Endothelial cell of umbilical vein (primary cell): ENCODE measurements at places on chromosomes 7 and 10. TPM values are rescaled to one million over a fixed set of nuclear protein-coding genes. Genes with fewer than 3 reads are reported as not detected.

- DNase-seq, result no peak
- H3K27me3 ChIP-seq, result no peaks in the 10 kb centered on the region
- H3K4me1 ChIP-seq, result peaks cover 39% of the 10 kb centered on the region
- no peaks in the 10 kb centered on the region for H3K36me3 ChIP-seq
Measured at GRCh38 chr10:35413985-35414861, 77.9 kb downstream of the CCNY start.

TRPV5 gene
- not detected in 2 replicates for total RNA-seq

ZNF503 gene
- 2.2 and 2.7 TPM in 2 replicates for total RNA-seq

GRCh38 chr10:114762811-114763210, 58.8 kb upstream of the FHIP2A start:
- peaks cover 4% of the 10 kb centered on the region for H3K27me3 ChIP-seq
- peaks cover 9% of the 10 kb centered on the region for H3K4me1 ChIP-seq
- no peak overlapping the region for H3K27ac ChIP-seq
- H3K36me3 ChIP-seq, result no peaks in the 10 kb centered on the region

DNA sequence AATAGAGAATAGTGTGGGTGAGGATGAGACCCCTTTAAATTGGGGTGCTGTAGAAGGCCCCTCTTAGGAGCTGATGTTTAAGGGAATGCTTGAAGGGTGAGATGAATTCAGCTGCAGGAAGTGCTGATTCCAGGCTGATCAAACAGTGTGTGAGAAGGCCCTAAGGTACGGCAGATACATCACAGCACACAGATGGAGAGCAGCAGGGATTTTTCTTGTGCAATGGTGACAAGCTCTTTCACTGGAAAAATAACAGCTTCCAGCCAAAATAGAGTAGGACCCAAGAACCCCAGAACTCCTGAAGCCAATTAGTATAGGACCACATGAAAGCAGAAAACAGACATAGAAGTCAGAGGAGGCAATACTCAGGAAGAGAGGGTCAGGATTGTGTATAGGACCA, 296.9 kb downstream of the ADRA2A start:
- no peaks in the 10 kb centered on the region for H3K4me1 ChIP-seq
- H3K4me3 ChIP-seq, result no peak overlapping the region
- H3K36me3 ChIP-seq, result no peaks in the 10 kb centered on the region
- H3K27me3 ChIP-seq, result no peaks in the 10 kb centered on the region
- H3K27ac ChIP-seq, result no peak overlapping the region

- no peaks in the 10 kb centered on the region for H3K27me3 ChIP-seq
- no peaks in the 10 kb centered on the region for H3K36me3 ChIP-seq
- no peak overlapping the region for H3K4me3 ChIP-seq
- DNase-seq, result no peak
- no peak overlapping the region for H3K27ac ChIP-seq
- H3K4me1 ChIP-seq, result peaks cover 5% of the 10 kb centered on the region
Measured at GRCh38 chr10:17435187-17435586, 19.2 kb downstream of the ST8SIA6 start.

GRCh38 chr7:50359995-50360925, 55.7 kb downstream of the IKZF1 start:
- H3K36me3 ChIP-seq, result no peaks in the 10 kb centered on the region
- no peaks in the 10 kb centered on the region for H3K27me3 ChIP-seq
- H3K4me3 ChIP-seq, result no peak overlapping the region
- no peaks in the 10 kb centered on the region for H3K4me1 ChIP-seq

OR2A42 gene
- total RNA-seq, result not detected in 2 replicates

DNA sequence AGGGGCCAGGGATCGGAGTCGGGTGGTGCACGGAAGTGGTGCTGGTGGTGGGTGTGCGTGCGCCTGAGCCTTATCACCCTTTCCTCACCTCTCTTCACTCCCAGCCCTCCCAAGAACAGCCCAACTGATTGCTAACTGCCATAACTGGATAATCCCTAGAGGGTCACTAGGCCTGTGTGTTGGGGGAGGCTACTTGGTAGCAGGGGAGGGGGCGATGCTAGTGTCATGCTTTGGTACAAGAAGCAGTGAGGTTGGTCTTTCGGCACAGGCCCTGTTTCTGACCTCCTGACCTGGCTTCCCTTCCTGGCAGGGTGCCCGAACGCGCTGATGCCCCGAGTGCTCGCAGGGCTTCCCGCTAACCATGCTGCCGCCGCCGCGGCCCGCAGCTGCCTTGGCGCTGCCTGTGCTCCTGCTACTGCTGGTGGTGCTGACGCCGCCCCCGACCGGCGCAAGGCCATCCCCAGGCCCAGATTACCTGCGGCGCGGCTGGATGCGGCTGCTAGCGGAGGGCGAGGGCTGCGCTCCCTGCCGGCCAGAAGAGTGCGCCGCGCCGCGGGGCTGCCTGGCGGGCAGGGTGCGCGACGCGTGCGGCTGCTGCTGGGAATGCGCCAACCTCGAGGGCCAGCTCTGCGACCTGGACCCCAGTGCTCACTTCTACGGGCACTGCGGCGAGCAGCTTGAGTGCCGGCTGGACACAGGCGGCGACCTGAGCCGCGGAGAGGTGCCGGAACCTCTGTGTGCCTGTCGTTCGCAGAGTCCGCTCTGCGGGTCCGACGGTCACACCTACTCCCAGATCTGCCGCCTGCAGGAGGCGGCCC, 652 bp downstream of the KAZALD1 start:
- H3K4me3 ChIP-seq, result no peak overlapping the region
- peaks cover 50% of the 10 kb centered on the region for H3K4me1 ChIP-seq
- no peaks in the 10 kb centered on the region for H3K36me3 ChIP-seq
- no peaks in the 10 kb centered on the region for H3K27me3 ChIP-seq
- H3K27ac ChIP-seq, result peak overlapping the region; percentile 99

BAIAP2L1 gene
- total RNA-seq, result 1.1 and 1.2 TPM in 2 replicates

LIPK gene
- total RNA-seq, result not detected in 2 replicates

CYP2C9 gene
- not detected in 2 replicates for total RNA-seq

LIPM gene
- total RNA-seq, result not detected in 2 replicates

CFAP46 gene
- total RNA-seq, result 0.75 and 1.1 TPM in 2 replicates

- peak overlapping the region; percentile 99 for H3K27ac ChIP-seq
- H3K36me3 ChIP-seq, result no peaks in the 10 kb centered on the region
- H3K4me1 ChIP-seq, result peaks cover 60% of the 10 kb centered on the region
- peak; percentile 47 for DNase-seq
Measured at GRCh38 chr7:48087349-48087748, 1.7 kb upstream of the UPP1 start.

GRCh38 chr7:20749906-20750305, 36.8 kb downstream of the SP8 start:
- H3K27ac ChIP-seq, result no peak overlapping the region
- no peaks in the 10 kb centered on the region for H3K36me3 ChIP-seq
- H3K4me1 ChIP-seq, result no peaks in the 10 kb centered on the region
- H3K4me3 ChIP-seq, result no peak overlapping the region

DNA sequence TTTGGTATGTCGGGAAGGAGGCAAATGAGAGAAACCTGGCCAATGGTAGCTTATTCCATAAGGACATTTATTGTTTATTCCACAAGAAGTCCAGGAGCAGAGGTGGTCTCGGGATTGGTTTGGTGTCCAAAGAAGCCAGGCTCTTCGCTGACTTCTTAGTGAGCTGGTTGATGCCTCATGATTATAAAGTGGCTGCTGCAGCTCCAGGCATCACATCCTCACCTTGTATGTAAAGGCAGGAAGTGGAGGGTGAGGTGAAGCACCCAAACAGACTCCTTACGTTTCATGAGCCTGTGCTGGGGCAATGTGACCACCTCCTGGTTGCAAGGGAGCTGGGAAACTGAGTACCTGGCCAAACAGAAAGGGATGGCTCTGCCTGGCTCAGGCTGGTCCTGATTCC, 92.4 kb downstream of the MYL10 start:
- H3K27me3 ChIP-seq, result no peaks in the 10 kb centered on the region
- H3K27ac ChIP-seq, result no peak overlapping the region
- H3K36me3 ChIP-seq, result no peaks in the 10 kb centered on the region
- H3K4me1 ChIP-seq, result no peaks in the 10 kb centered on the region
- no peak overlapping the region for H3K4me3 ChIP-seq

GRCh38 chr10:133420579-133420978, 3.8 kb downstream of the SPRN start:
- H3K27me3 ChIP-seq, result peaks cover 9% of the 10 kb centered on the region
- no peak overlapping the region for H3K4me3 ChIP-seq
- no peaks in the 10 kb centered on the region for H3K4me1 ChIP-seq
- H3K27ac ChIP-seq, result no peak overlapping the region

COG5 gene
- total RNA-seq, result 42.4 and 45.3 TPM in 2 replicates

METTL27 gene
- 1.2 and 10.8 TPM in 2 replicates for total RNA-seq

DNA sequence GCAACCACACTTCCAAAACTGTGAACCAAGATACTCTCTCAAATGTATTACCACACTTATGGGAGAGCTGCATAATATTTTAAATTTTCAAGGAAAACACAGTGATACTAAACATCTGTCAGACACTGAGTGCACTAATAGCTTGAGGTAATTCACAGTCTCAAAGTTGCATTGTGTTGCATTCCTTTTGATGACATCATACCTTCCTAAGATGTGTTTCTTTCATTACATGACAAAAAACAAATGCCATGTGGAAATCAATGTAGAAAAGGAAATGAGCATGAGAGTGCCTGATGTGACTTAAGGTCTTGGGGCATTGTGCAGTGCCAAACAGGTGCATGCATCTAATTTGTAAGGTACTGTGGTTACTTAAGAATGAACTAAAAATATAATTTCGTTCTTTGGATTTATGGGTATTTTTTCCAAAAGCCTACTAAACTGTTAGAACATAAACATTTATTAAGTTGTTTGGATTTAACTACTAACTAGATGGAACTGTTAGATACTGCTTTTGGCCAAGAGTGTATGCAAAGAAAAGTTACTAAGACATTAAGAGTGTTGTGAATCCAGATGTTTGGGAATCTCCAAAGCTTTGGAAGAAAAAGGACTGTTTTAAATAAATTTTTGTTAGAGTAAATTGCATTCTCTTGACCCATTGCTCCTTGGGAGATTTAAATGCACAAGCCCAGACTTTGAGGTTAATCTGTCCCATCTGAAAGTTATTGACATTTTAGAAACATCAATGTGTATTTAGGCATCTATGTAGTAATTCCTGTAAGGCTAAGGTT, 496.2 kb upstream of the SEMA3D start:
- H3K4me1 ChIP-seq, result no peaks in the 10 kb centered on the region
- H3K27ac ChIP-seq, result no peak overlapping the region
- H3K27me3 ChIP-seq, result no peaks in the 10 kb centered on the region
- DNase-seq, result peak; percentile 29
- H3K4me3 ChIP-seq, result no peak overlapping the region

UBTD1 gene
- total RNA-seq, result 42.6 and 44.1 TPM in 2 replicates
